ENCODE measurements at places on chromosomes 7 and 10.
A peak's percentile ranks its signal among the peaks of the same experiment; 100 is the strongest.

DNA sequence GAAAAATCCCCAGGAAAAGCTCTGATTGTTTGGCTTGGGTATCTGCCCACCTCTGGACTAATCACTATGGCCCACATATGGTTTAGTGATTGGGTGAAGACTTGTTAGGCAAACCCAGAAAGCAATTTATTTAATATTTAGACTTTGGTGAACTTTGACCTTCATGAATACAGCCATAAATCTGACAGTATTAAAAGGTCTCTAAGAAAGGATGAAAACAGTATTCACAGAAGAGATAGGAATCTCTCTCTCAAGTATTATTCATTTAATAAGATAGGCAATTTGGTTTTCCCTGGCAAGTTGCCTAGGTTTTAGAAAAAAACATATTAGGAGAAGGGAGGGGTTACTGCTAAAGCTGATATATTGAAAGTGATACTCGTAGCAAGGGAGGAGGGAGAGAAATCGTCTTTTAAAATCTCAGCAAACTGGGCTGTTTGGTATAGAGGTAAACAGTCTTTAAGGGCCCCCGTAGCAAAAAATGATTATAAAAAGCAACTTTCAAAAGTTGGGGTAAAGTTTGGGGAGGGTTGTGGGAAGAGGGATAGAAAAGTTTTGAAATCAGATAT, 57.1 kb downstream of the LSMEM1 start:
- DNase-seq = no peak

GRCh38 chr7:121744319-121744718, 128.6 kb upstream of the PTPRZ1 start:
- peak; percentile 62 for DNase-seq

GRCh38 chr7:1666823-1667565, 3.1 kb upstream of the ELFN1 start:
- DNase-seq = no peak

DNA sequence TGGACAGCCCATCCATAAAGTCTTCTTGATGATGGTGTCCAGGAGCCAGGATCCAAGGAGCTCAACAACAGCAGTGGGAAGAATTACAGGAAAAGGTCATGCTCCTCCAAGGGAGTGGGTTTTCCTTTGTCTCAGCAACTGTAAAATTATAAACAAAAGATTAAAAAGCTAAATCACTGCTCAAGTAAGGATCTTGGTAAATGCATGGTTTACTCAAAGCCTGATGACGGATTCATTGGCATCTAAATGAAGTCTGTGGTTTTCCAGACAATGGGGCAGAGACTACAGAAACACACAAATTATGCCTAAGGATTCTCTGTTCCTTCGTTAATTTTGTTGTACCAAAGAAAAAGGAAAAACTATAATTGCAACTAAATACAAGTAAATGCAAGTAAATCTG, 36.4 kb upstream of the DLX6 start:
- no peak for DNase-seq

DNA sequence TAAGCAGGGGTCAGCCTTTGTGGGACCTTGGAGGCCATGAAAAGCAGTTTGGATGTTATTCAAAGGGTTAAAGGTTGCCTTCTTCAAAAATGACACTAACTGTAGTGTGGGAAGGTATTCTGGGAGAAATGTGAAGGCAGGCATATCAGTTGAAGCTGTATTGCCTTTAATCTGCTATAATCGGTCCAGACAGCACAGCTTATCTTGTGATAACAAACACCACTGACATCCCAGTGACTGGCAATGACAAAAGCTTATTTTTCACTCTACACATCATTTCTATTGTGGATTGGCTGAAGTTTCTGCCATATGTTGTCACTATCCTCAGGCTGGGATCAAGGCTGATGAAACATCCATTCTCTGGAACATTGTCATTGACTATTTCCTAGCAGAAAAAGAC, 1149.2 kb downstream of the GRM8 start:
- no peak for DNase-seq

- DNase-seq = no peak
Observed at GRCh38 chr10:85671530-85671929, 695.1 kb downstream of the GRID1 start.

DNA sequence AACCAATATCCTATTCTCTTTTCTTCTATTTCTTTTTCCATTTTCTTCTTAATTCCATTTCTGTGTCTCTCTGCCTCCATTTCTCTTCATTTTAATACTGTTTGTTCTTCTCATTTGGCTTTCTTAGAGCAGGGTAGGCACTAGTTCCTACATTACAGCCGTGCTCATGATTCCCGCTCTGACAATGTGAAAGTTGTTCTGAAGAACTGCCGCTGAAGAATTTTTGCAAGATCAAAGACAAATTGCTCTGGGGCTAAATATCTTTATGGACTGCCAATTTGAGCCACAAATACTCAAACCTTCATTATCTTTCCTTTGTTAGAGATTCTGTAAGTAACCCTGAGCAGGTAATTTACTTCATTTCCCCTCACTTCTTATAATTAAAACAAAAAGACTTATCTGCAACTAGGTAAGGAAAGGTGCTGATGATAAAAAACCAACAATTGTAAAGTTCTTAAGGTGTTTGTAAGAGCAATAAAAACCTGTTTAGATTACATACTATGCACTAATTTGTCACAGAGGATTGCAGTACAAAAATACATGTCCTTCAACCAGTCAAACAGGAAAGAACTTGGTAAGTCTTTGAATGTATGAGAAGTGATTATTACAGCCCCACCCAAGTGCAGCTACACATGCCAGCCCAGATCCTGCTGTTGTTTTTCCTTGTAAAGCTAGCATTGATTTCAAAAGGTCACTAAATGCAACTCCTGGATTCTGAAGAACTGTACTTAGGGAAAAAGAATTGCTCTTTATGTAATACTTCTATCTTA, 127.5 kb downstream of the COL28A1 start:
- no peak for DNase-seq

DNA sequence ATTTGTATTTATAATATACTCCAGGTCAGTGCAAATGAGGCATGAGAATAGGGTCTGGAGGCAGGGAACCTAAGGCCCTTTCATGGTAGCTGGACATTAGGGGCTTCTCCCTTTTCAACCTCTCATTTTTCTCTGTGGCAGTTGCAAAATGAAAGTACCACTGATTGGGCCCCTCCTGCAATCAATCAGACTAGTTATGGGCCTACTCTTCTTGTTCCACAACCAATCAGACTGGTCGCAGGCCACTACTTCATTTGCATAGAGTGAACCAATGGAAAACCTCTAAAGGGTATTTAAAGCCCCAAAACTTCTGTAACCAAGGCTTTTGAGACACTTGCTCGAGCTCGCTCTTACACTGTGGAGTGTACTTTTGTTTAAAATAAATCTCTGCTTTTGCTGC, 10.0 kb upstream of the PRPS1L1 start:
- DNase-seq = no peak

- DNase-seq = no peak
Observed at GRCh38 chr7:157520249-157520648, 183.4 kb downstream of the DNAJB6 start.

GRCh38 chr10:112985690-112986543, 35.9 kb downstream of the TCF7L2 start:
- no peak for DNase-seq

DNA sequence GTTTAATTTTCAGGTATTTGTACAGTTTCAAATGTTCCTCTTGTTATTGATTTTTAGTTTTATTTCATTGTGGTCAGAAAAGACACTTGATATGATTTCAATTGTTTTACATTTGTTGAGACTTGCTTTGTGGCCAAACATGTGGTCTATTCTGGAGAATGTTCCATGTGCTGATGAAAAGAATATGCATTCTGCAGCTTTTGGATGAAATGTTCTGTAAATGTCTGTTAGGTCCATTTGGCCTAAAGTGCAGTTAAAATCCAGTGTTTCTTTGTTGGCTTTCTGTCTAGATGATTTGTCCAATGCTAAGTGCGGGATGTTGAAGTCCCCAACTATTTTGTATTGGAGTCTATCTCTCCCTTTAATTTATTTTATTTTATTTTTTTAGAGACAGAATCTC, 70.5 kb downstream of the ZNF503 start:
- DNase-seq = no peak

GRCh38 chr10:29648114-29648982, 13.6 kb upstream of the SVIL start:
- DNase-seq = no peak

DNA sequence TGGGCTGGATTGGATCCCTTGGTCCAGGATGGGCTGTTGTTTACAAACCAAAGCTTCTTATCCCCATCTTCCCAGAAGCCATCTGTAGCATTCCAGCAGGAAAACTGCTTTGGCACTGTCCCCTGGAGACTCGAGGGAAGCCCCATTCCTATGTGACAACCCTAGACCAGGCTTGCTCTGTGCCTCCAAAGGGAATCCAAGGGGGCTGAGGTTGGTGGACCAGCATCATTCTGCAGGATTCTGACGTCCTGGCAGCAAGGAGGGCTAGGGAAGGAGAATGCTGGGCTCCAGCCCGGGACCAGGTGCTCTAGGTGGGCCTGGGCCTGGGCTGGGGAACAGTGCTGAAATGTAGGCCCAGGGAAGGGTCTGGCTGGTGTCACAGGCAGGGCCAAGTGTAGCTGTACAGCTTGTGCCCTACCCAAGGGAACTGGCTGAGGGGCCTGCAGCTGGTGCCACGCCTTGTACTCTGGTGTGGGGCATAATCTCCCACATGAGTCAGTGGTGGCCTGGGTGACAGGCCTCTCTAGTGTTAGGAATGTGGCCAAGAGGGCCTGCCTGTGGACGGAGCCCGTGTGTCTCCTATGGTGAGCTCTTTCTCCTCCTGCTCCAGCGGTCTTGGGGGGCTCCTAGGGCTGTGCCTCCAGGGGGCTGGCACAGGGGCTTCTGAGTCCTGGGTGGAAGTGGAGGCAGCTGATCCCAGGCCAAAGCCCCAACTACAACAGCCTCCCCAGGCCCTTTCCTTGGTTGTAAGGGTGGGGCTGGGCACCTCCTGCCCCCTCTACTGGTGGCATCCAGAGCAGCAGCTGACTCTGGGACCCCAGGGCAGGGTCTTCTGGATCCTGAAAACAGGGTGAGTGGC, 25.2 kb downstream of the TRIM8 start:
- no peak for DNase-seq

GRCh38 chr7:130150587-130150986, 54.6 kb downstream of the TMEM209 start:
- DNase-seq = no peak

DNA sequence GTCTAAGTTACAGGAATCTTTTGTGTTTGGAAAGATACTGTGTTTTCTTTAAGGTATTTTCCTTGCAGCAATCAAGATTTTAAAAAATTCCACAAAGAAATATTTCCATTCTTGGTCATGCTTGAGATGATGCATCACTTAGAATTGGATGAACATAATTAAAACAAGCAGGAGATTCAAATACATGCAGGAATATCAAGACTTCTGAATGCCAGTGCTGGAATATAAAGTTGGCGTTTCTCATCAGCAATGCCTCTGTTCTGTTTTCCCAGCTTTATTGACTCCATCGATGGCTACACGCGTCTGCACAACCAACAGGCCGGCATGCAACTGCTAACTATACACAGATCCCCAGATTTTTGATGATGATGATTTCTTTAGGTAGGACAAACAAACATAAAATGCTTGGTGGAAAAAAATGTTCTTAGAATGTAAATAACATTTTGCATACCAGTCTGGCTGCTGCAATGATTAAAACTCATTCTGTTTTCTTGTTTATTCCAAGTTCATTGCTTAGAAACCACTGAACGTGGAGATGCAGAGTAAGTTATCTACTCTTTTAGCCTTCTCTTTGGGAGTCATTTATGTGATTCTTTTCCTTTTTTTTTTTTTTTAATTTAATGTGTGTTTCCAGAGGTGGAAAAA, 91.3 kb upstream of the FAM171A1 start:
- no peak for DNase-seq

DNA sequence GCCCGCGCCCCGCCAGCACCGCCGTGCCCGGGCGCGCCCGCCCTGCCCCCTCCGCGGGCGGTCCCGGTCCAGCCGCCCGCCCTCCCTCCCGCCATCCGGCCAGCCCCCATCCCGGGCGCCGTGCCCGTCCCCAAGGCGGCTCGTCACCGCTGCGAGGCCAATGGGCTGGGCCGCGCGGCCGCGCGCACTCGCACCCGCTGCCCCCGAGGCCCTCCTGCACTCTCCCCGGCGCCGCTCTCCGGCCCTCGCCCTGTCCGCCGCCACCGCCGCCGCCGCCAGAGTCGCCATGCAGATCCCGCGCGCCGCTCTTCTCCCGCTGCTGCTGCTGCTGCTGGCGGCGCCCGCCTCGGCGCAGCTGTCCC, at the start of gene HTRA1:
HTRA1 (plus strand) TSS at position 187 of the 362 bp plus-strand sequence; CDS start at position 287, 100 bp downstream.
- DNase-seq = no peak

GRCh38 chr10:19920075-19920726, 104.0 kb downstream of the PLXDC2 start:
- DNase-seq = no peak

- no peak for DNase-seq
Observed at GRCh38 chr10:32061440-32061839, 5.2 kb upstream of the KIF5B start.

DNA sequence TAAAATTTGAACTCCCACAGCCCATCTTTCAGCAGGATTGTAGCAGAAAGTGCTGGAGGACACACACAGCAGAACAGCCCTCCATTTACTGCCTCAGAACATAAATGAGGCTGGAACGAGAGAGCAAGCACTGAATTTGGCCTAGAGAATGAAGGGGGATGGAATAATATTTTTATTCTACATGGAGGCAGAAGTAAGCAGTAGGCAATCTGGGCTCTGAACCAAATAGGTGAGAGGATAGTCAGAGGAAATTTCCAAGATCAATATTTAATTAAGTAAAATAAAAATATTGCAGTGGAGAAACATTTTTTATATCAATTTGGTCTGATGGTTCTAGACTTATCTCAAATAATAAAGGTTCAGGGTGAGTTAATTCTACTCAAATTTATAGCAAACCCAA, 29.2 kb upstream of the TSPAN13 start:
- DNase-seq = no peak

- DNase-seq = no peak
Observed at GRCh38 chr7:87499494-87499893, 24.0 kb upstream of the ABCB4 start.

- DNase-seq = no peak
Observed at GRCh38 chr7:531777-532176, 12.1 kb upstream of the PDGFA start.

DNA sequence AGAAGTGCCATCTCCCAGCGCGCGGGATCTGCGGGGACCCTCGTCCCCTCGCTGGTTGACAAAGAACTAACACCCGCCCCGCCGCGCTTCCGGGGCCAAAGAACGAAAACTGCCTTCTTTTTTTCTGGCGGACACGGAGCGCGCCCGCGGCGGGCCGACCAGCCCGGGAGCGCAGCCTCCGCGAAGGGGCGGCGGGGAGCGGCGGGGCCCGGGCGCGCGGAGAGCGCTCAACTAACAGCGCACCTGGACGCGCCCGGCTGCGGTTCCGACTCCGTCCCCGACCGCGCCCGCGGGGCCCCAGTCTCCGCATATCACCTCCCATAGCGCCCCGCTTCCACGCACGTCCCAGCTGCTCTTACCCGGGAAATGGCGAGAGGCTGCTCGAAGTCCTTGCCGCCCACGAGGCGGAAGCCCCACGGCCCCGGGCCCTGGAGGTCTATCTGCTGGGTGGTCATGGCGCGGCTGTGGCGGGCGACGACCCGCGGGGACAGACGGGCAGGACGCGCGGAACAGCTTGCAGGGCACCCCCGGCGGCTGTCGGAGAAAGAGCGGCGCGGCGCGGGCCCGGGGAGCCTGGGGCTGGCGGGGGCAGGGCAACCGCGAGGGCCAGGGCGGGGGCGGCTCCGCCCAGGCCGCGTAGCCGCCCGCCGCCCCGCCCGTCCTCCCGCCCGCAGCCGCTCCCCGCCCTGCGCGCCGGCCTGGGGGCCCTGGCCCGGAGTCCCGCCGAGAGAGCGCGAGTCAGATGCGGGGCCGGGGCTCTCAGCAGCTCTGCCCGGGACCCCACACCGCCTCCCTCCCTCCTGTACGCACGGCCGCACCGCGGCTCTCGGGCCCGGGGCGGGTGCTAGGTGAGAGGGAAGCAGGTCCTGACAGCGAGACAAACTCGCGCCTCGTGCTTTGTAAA, at the start of gene PDLIM1:
PDLIM1 (minus strand) TSS at position 543 of the 904 bp plus-strand sequence; CDS start at position 455, 88 bp downstream.
- peak; percentile 51 for DNase-seq

All from NCI-H2081 (cell line).